Midbrain (tissue), 1 donor: ENCODE measurements at places on chromosomes 7 and 10.
A peak's percentile ranks its signal among the peaks of the same experiment; 100 is the strongest.

- DNase-seq = no peak
Measured at GRCh38 chr7:127946847-127947246, 84.4 kb downstream of the LRRC4 start.

- DNase-seq = peak; percentile 60
Measured at GRCh38 chr7:353746-354325, 63.9 kb downstream of the FOXL3 start.

- DNase-seq = no peak
Measured at GRCh38 chr10:118840071-118840775, 85.5 kb upstream of the CACUL1 start.

DNA sequence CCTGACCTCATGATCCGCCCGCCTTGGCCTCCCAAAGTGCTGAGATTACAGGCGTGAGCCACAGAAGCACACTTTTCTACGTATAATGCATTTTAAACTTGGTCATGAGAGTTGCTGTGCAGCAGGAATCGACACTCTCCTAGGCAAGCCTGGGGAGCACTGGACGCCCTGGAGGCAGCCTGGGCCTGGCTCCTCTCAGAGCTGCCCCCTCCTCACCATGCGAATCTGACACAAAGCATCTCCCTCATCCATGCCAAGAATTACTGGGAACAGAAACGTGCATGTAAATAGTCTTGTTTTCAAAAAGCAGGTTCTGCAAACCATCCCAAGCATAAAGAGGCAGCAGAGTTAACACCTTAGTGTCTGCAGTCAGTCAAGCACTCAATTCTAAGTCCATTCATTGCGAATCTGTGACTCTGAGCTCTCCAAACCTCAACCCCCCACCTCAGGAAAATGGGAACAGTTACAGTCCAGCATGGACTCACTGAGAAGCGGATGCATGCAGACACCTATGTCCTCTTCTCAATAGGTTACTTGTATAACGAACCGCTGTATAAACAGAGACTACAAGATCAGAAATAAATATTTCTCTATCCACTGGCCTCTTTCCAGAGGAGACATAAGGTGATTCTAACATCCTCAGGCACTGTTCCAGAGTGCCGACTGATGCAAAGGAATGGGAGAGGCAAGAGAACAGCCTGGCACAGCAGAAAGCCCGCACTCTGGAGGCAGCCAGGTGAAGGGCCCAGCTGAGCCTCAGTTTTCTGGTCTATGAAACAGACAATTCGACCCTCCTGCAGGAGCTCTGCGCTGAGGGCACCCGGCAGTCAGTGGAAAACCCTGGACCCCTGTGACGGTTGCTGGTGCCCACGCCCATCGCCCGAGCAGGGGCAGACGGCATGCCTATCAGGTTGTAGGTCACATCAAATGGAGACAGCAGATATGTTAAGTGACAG lies 68.9 kb downstream of the MAD1L1 start:
- DNase-seq = no peak

- DNase-seq = peak; percentile 5
Measured at GRCh38 chr7:71480791-71481190, 348.8 kb downstream of the GALNT17 start.

DNA sequence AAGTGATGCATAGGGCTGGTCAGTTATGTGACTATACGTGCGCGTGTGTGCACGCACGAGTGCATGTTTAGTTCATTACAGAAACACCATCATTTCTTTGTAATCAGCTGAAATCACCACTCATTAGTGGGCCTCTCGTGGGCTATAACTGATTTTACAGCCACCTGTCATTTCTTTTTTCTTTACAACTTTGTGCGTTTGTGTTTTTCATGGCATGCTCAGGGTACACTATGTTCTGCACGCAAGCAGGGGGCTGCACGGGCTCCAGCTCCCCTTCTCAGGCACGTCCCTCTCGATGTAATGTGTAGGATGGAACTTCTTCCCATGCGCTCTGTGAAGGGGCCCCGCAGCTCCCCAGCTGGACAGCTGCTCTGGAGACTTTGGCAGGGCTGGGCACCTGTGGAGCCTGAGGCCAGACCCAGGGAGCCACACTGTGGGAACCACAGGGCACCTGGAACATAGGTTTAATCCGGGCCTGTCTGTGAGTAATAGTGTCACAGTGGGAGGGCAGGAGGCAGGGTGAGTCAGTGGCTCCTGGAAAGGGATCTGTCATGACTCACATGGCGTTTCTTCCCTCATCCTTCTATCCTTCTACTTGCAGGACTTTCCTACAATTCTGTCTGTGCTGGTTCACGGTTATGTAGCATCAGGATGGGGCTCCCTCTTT lies 4.9 kb downstream of the GCK start:
- DNase-seq = no peak

DNA sequence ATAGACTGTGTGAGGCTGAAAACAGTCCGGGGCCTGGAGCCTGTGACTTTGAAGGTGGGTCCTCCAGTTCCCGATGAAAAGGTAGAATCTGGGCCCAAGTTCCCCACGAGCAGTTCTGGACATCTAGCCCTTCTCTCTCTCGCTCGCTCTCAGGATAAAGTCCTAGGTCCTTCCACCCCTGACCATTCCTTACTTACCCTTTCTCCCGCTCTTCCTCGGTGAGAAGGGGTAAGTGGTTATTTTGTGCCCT lies 713 bp downstream of the IMMP2L start:
- no peak for DNase-seq

DNA sequence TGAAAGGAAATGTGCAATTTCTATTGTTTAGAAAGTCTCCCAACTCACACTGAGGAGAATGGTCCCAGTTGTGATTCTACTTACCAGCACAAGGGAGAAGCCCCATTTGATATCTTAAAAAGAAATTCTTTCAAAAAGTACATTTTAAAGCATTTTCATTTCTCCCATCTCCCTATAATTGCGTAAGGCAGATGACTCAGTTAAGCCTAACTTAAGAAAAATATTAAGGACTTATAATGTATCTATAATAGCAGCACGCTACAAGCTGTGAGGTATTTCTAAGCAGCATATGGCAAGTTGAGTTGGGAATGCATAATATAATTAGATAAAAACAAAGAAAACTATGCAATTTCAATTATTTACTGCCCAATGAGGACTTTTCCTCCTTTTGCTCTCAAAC lies 8.5 kb upstream of the NRCAM start:
- DNase-seq = no peak

- no peak for DNase-seq
Measured at GRCh38 chr7:84985073-84985784, 201.6 kb downstream of the SEMA3D start.

GRCh38 chr7:106486331-106486730 lies 174.6 kb downstream of the CCDC71L start:
- no peak for DNase-seq

- DNase-seq = no peak
Measured at GRCh38 chr10:79910344-79910743, 38.6 kb downstream of the SFTPD start.

GRCh38 chr7:69597278-69598076 lies 798 bp upstream of the AUTS2 start:
- no peak for DNase-seq

GRCh38 chr7:91949221-91950009 lies 8.8 kb downstream of the AKAP9 start:
- DNase-seq = no peak

DNA sequence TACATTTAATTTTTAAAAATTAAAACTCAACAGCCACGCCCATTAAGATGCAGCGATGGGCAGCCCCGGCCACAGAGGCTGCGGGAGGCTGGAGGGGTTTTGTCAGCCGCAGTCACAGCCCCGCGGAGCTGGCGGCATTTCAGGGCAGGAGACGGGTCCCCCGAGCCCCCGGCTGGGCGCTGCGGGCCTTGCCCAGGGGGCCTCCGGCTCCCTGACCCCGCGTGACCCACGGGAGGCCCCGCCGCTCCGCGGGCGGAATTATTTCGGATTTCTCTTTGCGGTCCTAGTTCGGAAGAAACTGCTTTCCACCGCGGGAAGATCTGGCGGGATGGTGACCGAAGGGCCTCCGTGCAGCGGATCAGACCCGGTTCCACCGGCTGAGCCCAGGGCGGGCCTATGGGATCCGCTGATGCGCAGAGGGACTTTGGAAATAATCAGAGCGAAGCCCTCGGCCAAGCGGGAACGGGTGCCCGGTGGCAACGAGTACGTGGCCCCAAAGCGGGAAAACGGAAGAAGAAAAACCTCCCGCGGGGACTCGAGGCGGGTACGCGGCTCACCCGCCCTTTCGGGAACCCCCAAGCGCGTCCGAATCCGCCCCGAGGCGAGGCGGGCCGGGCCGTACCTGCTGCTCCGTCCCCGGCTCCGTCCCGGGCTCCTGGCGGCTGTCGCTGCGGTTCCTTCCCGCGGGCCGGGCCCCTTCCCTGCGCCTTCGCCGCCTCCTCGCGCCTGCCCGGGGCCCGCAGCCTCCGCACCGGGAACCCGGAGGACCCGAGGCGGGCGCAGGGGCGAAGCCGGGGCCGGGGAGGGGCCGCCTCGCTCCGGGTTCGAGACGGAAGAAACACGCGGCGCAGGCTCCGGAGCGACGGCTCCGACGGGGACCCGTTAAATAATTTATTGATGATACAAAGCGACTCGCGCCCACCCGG lies 1.7 kb downstream of the NKX6-2 start:
- no peak for DNase-seq

GRCh38 chr10:36591436-36591835 lies 534.0 kb upstream of the ANKRD30A start:
- no peak for DNase-seq

- no peak for DNase-seq
Measured at GRCh38 chr7:33626869-33627268, 278.5 kb upstream of the BMPER start.

- DNase-seq = no peak
Measured at GRCh38 chr7:111783854-111784253, 221.6 kb upstream of the IMMP2L start.

GRCh38 chr10:102608487-102608886 lies 35.8 kb upstream of the TRIM8 start:
- no peak for DNase-seq

GRCh38 chr7:116709336-116709735 lies 37.3 kb downstream of the MET start:
- DNase-seq = no peak

GRCh38 chr10:103852856-103853255 lies 2.5 kb downstream of the SH3PXD2A start:
- no peak for DNase-seq

DNA sequence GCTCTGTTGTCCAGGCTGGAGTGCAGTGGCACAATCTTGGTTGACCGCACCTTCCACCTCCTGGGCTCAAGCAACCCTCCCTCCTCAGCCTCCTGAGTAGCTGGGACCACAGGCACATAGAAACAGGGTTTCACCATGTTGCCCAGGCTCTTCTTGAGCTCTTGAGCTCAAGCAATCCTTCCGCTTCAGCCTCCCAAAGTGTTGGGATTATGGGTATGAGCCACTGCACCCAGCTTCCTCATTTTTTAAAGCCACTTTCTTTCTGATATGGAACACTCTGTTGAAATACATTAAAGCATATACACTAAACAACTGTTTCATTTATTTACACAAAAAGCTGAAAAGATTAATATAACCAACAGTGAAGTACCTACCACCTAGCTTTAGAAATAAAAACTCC lies 117.2 kb downstream of the CLEC2L start:
- DNase-seq = no peak

GRCh38 chr7:137025469-137026175 lies 157.2 kb downstream of the CHRM2 start:
- DNase-seq = no peak

GRCh38 chr7:47970761-47971160 lies 8.7 kb downstream of the HUS1 start:
- no peak for DNase-seq

- no peak for DNase-seq
Measured at GRCh38 chr10:130135676-130136225, 440 bp upstream of the GLRX3 start.

GRCh38 chr10:31602541-31603234 lies 283.7 kb downstream of the ZEB1 start:
- peak; percentile 31 for DNase-seq

- peak; percentile 78 for DNase-seq
Measured at GRCh38 chr7:5237286-5237685, 45.5 kb upstream of the SLC29A4 start.

GRCh38 chr10:580778-581177 lies 108.7 kb downstream of the DIP2C start:
- DNase-seq = no peak

- DNase-seq = no peak
Measured at GRCh38 chr10:90652519-90652918, 205.3 kb downstream of the HTR7 start.

DNA sequence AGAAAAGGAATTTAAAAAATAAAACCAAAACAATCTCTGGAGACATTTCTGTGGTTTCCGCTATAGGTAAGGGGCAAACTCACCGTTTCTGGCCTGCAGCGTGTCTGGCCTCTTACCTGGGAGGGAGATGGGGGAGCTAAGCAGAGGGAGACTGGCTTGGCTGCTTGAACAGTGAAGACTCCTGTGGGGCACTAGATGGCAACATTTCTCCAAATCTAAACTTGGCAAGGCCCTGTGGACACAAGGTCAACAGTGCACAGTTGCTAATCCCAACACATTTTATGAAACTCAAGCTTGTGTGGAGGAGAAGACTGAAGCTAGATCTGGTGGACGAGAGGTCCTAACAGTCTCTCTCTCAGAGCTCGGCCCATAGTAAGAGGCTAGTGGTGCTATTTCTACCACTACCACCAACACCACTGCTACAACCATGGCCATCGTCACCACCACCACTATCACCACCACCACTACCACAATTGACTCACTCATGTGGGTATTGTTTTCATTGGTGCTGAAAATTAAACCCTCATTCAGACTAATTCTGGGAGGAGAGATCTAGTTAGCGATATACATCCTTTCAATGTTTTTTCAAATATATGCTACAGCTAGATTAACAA lies 28.4 kb upstream of the CDHR3 start:
- peak; percentile 36 for DNase-seq
